ENCODE measurements at places on chromosomes 16 and 17.

DNA sequence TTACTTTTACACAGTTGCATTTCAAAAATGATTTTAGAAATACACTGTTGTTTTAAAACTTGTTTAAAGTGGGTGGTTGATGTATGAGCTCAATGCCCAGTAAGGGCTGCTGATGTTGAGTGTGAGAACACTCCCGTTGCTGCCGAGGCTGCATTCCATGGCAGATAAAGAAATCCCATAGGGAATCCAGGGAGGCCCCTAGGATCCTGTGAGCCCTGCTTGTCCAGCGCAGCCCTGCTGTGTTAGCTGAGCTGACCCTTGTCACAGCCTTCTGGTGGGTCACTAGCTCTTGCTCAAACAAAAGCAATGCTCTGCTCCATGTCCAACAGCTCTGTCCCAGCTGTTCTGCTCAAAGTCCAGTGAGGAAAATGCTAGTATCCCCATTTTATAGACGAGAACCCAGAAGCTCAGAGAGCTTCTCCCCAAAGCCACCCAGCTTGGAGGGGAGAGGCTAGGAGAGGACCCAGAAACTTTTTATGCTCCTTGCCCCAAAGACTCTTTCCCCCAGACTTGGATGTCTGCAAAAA, 18.6 kb upstream of the COL1A1 start:
- no peak for DNase-seq

DNA sequence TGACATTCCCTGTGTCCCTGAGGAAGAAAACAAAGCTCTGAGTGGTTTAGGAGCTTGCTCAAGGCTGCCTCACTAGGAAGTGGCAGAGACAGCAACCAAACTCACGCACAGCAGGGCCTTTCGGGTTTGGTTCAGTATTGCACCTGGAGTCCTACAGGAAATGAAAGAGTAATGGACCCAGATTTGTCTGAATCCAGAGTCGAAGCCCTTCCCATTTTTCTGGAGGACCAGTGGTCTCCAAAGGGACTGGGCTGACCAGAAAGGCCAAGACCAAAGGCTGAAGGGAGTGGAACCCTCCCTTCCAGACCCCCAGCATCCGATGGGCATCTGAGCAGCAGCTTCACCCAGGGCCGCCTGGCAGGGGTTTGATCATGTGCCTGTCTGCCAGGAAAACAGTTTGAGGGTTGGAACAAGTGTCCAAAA, 85.5 kb upstream of the RPL38 start:
- no peak for DNase-seq

DNA sequence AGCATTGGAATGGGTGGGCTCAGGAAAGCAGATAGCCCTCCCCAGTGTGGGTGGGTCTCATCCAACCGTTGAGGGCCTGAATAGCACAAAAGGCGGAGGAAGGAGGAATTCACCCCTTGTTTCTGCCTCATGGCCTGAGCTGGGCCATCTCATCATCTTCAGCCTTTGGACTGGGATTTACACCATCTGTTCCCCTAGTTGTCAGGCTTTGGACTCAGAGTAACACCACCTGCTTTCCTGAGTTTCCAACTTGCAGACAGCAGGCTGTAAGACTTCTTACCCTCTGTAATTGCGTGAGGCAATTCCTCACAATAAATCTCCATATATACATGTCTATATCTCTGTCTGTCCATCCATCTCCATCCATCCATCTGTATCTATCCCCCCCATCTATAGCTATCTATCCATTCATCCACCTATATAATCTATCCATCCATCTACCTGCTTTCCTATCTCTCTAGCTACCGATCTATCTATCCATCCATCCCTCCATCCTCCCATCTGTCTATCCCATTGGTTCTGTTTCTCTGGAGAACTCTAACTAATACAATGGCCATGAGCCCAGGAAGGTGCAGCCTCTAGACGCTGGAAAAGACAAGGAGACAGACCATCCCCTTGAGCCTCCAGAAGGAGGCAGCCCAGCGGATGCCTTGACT, 21.3 kb downstream of the DNAH17 start:
- DNase-seq: no peak

DNA sequence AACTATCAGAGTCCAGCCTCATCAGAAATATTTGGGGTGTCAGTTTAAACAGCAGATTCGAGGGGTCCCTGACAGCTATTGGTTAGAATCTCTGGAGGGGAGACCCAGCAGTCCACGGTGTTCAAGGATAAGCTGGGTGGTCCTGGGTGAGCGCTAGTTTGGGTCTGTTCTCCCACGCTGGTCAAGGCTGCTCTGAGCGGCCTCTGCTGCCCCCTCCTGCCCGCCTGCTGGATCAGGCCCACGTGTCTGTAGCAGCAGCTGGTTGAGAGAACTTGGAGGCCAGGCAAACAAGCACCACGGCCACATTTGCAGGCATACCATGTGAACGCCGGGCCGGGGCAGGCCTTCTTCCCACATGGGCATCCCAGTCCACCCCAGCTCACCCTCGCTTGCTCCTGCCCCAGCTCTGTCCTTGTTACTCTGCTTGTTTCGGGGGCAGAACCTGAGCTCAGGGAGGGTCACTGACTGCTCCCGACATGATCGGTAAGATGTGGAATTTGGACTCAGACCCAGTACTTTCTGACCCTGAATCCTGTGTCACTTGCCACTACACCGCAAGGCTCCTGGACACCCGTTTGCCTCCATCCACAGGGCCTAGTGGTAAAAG, 7.4 kb downstream of the FOXF1 start:
- DNase-seq: no peak

GRCh38 chr16:3058139-3059030, 7.1 kb upstream of the IL32 start:
- peak; percentile 56 for DNase-seq

- DNase-seq: no peak
Observed at GRCh38 chr17:9811086-9811485, 10.8 kb downstream of the GSG1L2 start.

DNA sequence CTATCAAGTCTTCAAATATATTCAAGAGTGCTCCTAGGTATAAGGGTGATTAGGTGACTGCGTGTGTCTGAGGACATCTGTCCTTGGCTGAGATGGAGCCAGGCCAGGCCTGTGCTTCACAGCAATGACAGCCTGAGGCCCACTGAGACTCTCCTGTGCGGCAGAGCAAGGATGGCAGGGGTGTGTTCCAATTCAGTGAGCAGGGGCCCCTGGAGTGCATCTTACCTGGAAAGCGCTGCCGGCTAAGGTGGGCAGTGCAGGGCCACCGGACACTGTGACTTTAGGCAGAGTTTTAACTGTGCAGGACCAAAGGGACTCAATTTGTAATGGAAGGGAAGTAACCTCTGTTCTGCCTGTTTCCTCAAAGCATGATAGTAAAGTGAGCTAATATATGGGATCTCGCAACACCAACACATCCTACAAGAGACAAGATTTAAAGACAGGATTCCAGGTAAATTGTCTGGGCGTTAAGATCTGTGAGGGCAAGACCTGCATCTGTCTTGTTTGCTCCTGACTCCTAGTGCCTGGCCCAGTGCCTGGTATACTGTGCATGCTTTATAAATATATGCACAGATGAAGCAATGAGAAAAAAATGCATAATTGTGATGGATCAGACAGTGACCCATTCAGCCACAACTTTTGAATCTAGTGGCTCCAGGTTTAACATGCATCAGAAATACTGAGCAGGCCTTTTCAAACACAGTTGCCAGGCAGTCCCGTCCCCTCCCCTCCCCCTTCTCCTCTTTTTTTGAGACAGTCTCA, 86.7 kb downstream of the MRC2 start:
- DNase-seq: no peak

DNA sequence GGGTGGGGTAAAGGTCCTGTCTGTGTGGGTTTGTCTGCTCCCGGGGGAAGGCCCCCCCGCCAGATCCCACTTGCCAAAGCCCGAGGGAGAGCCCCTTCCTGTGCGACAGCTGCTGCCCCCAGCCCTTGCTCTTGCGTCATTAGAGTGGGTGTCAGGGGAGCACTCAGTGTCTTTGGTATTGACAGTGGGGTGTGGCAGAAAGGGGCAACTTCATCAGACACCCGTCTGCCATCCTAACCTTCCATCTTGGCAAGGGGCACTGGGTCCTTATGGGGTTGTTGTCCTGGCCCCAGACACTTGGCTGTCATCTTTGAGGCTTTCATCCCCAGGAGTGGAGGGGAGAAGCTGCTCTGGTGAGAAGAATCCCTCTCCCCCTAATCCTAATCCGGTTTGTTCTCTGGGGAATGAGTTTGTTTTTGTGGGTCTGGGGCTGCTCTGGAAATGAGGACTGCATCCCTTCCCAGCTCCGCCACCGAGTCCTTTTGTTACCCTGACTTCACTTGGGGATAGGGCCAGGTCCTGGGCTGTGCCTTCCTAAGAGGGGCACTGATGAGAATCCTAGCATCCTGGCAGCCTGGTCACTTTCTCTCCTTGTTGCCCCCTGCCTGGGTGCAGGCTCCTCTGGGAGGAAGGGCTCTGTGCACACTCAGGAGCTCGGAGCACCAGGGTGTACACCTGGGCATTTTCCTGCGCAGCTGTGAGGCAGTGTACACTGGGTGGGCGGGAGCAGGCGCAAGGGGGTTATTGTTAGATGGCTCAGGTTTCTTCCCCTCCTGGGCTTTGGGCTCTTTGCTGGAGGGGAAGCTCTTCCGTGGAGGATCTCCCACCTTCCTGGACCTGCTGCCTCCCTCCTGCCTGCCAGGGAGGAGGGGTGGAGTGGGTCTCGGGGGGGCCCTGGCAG, 21.1 kb downstream of the GJD3 start:
- DNase-seq: no peak

GRCh38 chr17:49390548-49391324, 23.9 kb downstream of the PHB1 start:
- DNase-seq: peak; percentile 21

DNA sequence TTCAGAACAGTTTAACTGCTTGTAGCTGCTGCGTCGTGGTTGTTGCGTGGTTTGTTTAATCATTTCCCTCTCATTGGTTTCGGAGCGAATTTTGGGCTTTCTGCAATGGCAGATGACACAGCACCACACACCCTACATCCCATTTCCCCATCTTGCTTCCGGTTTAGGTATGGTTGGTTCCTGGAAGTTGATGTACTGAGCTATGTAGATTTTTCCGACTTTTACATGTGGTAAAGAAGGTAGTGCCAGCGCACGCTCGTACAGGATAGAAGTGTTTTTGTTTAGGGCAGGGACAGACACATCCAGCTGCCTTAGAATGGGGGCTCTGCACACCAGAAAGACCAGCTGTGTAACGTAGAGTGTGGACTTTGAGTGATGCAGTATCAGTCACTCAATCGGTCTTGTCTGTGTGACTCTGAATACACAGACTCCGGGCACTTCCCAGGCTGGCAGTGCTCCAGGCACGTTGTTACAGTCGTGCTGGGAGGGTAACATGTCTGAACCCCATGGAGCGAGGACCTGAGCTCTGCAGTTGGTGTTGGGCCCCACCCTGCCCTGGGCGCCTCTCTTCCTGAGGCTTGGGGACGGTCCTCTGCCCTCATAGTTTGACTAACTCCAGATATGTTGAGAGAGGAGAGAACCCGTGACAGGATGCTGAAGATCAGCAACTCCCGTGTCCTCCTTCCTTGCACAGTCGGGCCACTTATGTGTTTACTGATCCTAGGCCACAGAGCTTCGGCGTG, 172.0 kb upstream of the CHMP6 start:
- peak; percentile 17 for DNase-seq

- DNase-seq: no peak
Observed at GRCh38 chr17:17669580-17670235, 11.6 kb upstream of the RAI1 start.

GRCh38 chr17:44065668-44066203, 735 bp downstream of the LSM12 start:
- DNase-seq: peak; percentile 16

DNA sequence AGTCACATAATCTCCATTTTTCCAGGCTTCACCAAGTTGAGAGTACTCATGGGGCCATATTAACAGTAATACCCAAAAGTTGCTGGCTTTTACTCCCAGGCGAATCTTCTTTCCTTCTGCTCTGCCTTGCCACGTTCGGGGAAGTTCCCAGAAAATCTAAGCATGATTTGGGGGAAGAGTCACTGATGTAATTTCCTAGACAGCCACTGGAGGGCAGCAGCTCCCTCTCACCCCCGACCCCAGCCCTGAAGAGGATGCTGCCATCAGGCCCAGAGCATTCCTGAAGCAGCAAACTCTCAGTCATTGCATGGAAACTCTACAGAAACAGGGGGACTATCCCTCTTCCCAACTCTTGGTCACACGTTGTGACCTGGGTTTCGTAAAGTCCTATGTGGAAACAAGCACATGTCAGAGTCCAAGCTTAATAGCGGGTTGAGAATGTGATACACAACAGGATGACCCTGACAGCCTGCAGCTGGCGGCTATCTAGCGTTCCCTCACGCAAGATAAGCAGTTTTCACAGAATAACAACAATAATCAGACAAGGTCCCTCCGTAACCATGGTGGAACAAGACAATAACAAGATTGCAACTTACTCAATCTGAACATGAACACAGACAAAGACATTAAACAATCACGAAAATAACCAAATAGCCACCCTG, 43.8 kb upstream of the DHX40 start:
- DNase-seq: peak; percentile 60

DNA sequence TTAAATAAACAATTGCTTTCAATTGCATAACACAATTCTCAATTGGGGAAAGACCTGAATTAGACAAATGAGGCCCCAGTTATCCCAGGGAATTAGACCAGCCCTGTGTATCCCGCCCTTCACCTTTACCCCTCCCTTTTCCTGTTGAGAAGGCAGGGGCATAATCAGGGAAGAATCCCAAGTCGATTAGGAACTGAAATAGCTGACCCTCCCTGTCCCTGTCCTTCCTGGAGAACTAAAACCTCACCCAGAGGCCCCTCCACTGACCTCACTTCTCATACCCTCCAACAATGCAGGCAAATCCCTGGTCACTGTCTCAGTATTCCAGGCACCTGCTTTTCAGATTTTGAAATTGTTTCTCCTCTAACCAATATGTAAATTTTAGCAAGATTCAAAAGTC, 165.4 kb upstream of the CDH11 start:
- DNase-seq: no peak

- DNase-seq: peak; percentile 83
Observed at GRCh38 chr17:58249270-58250133, 11.1 kb downstream of the LPO start.

DNA sequence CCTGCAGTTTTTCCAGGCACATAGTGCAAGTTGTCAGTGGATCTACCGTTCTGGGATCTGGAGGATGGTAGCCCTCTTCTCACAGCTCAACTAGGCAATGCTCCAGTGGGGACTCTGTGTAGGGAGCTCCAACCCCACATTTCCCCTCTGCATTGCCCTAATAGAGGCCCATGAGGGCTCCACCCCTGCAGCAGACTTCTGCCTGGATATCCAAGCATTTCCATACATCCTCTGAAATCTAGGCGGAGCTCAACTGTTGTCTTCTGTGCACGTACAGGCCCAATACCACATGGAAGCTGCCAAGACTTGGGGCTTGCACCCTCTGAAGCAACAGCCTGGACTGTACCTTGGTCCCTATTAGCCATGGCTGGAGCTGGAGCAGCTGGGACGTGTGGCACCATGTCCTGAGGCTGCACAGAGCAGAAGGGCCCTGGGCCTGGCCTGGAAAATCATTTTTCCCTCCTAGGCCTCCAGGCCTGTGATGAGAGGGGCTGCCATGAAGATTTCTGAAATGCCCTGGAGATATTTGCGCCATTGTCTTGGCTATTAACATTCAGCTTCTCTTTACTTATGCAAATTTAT, 10.9 kb upstream of the MILR1 start:
- DNase-seq: no peak

GRCh38 chr16:8110572-8111514, 479.5 kb downstream of the TMEM114 start:
- no peak for DNase-seq
